ENCODE measurements at places on chromosomes 16 and 17.

GRCh38 chr16:1763521-1764511 is 7.5 kb downstream of the NME3 start:
- no peak for DNase-seq

GRCh38 chr17:74404218-74404617 is 27.7 kb upstream of the GPRC5C start:
- no peak for DNase-seq

- no peak for DNase-seq
These were observed 15.9 kb upstream of the ICAM2 start for GRCh38 chr17:64036198-64036922.

GRCh38 chr17:28720247-28720996 is 637 bp downstream of the RPL23A start:
- DNase-seq = no peak

- no peak for DNase-seq
These were observed 452.0 kb downstream of the NPIPA7 start for GRCh38 chr16:16830973-16831372.

DNA sequence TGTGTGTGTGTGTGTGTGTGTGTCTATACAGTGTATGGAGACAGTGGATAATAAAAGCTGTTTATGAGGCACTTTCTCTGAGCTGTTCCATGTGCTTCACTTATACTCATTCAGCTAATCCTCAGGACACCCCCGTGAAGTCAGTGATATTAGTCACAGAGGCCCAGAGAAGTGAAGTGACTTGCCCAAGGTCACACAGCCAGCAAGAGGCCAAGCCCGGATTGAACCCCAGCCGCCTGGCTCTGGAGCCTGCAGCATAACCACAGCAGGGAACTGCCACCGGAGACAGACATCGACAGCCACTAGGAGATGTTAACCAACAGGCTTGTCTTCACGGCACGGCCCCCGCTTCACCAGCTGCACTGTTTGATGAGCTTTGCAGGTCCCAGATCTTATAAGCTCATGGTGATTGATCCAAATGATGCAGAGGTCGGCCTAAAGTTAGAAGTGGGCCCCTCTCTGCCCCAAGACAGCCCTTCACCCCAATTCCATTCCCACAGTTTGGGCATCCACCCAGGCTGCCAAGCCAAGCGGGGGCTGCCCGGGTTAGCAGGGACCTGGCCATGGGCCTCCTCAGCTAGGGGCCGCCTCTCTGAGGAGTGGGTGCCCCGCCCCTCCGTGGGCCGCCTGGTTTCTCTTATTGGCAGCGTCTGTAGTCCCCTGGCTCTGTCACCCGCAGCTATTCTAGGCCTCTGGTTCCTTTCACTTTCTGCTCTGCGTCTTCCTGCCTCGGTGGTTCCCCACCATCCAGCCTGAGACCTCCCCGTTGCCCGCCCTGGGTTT is 30.9 kb downstream of the SOCS1 start:
- DNase-seq = no peak

DNA sequence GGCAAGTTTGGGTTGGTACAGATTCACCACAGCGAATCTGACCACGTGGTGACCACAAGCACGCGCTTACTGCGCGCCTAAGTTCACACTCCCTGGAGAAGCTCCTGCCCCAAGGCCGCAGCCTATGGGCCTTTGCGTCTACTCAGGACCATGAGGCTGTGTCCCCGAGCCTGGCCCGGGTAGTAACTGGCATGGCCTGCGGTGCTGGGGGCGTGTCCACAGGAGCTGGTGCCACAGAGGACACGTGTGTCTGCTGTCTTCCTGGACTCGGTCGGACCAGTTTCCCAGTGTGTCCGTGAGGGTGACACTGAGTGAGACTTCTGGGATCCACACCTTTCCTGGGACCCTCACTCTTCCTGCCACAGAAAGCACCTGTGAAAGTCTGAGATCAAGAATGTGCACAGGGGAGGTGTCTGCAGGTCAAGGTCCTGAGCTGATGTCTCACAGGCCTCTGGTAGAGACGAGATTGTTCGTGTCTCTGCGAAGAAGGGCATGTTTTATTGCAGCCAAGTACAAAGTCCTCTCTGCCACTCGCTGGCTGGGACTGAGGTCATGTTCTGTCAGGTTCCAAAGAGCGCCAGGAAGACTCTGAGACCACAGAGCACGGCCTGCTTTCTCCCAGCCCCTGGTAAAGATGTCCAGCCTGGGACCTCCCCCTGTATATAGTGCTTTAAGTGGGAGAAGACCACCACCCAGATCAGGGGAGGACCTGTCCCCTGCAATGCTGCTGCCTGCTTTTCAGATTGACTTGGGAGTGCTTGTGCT is 25.2 kb upstream of the CAPN15 start:
- no peak for DNase-seq

DNA sequence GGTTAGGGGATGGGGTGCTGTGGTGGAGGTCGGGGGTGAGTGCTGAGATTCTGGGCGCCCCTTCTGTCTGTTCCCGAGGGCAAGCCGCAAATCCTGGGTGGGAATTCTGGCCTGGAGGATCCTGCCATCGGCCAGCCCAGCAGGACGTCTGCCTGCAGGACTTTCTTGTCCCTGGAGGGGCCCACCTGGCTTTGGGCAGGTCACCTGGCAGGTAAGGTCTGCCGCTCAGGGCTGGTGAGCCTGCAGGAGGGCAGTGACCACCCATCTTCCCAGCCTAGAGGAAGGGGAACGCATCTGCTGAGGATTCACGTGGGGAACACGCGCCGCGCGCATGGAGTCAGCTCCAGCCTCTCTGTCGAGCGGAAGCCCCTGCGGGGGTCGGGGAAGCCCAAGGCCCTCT is 5.4 kb downstream of the RNF222 start:
- no peak for DNase-seq

- DNase-seq = no peak
These were observed 494.1 kb upstream of the ERCC4 start for GRCh38 chr16:13425836-13426235.

GRCh38 chr17:45380046-45380765 is 52.5 kb downstream of the ARHGAP27 start:
- no peak for DNase-seq

DNA sequence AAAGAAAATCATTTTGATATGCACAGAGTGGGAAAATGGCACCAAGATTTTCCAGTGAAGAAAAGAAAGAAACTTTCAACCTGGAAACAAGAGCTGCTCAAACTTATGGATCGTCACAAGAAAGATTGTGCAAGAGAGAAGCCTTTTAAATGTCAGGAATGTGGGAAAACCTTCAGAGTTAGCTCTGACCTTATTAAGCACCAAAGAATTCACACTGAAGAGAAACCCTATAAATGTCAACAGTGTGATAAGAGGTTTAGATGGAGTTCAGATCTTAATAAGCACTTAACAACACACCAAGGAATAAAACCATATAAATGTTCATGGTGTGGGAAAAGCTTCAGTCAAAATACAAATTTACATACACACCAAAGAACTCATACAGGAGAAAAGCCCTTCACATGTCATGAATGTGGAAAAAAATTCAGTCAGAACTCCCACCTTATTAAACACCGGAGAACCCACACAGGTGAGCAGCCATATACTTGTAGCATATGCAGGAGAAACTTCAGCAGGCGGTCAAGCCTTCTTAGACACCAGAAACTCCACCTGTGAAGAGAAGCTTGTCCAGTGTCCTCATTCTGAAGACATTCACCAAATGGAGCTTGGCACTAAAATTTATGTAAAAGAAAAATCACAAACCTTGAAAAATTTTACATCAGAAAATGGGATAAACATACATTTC is 12.2 kb downstream of the ZNF75A start:
- no peak for DNase-seq

GRCh38 chr16:88681709-88682451 is 4.4 kb downstream of the SNAI3 start:
- no peak for DNase-seq

GRCh38 chr17:33517746-33518145 is 224.7 kb upstream of the ASIC2 start:
- no peak for DNase-seq

DNA sequence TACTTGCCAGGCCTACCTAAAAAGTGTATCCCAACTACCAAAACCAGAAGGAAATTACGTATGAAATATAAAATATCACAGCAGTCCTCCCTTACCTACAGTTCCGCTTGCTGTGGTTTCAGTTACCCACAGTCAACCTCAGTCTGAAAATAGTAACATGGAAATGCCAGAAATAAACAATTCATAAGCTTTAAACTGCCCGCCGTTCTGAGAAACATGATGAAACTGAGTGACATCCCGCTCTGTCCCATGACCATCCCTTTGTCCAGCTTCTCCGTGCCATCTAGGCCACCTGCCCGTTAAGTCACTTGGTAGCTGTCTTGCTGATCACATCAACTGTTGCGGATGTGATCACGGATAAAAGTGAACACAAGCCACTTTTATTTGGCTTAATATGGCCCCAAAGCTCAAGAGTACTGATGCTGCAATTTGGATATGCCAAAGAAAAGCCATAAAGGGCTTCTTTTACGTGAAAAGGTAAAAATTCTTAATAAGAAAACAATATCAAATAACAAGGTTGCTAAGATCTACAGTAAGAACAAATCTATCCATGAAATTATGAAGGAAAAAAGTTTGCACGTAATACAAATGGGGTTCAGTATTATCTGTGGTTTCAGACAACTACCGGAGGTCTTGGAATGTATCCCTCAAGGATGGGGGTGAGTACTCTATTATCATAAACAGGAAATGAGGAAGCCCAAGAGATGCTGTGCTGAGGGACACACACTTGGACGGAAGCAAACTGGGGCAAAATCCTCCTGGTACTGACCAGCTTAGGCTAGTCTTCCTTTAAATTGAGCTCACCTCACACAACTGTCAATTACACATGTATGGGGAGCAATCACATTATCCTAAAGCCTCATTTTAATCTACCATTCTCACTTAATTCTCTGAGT is 8.2 kb downstream of the USP22 start:
- DNase-seq = no peak

GRCh38 chr17:12584727-12585126 is 81.0 kb upstream of the MYOCD start:
- DNase-seq = no peak

- no peak for DNase-seq
These were observed 767 bp downstream of the RPS6KB1 start for GRCh38 chr17:59893676-59894100.

DNA sequence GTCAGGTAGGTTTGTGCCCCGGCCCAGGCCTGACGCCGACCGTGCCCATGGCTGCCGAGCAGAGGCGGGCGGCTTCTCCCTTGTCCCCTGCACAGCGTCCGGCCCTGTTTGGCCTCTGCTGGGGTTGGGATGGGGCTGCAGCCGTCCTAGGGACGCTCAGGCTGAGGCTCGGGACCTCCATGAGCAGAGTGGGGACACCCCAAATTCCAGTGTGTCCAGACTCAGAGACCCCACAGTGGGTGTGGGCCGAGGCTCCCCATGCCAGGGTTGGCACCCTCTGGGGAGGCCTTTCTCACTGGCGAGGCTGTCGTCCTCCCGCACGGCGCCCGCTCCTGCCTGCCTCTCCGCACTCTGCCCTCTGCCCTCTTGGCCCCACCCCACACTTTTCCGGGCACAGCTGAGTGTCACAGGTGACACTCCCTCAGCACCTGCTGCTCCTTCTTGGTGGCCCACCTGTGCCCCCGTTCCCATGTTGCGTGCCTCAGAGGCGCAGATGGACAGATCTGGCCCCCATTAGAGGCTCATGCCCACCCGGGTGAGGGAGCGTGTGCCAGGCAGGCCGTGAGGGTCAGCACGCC is 16.1 kb downstream of the TRAF7 start:
- no peak for DNase-seq

- no peak for DNase-seq
These were observed 2.4 kb upstream of the TAOK2 start for GRCh38 chr16:29971304-29971703.

DNA sequence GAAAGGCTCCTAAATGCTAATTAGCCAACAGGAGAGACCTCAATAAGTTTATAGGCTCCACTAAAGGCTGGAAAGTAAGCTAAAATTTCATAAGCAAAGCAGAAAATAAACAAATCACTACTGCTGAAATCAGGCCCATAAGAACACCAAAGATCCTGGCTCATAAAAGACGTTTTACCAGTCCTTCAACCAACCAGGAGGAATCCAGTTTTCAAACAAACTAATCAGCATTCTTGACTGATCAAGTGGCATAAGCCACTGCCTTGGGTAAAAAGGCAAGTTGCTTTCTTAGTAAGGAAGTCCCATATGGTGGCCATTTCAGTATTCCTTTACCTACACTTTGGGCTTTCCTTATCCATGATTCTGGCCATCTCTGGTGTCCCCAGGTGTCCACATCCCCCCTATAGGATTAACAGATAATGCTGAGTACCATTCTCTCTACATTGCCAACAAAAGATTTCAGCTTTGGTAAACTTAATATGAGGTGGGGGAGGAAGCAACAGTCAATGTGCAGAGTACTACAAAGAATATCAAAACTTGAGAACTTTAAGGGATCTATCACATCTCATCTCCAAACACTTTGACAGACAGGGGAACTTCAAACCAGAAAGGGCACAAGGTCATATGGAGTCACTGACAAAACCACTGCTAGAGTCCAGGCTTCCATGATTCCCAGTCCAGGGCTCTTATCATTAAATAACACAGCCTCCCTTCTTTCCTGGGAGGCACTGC is 1.3 kb downstream of the TOM1L2 start:
- DNase-seq = no peak

GRCh38 chr16:76816475-76816874 is 374.5 kb upstream of the MON1B start:
- DNase-seq = no peak

GRCh38 chr17:48592057-48592514 is 1.5 kb downstream of the HOXB5 start:
- no peak for DNase-seq

DNA sequence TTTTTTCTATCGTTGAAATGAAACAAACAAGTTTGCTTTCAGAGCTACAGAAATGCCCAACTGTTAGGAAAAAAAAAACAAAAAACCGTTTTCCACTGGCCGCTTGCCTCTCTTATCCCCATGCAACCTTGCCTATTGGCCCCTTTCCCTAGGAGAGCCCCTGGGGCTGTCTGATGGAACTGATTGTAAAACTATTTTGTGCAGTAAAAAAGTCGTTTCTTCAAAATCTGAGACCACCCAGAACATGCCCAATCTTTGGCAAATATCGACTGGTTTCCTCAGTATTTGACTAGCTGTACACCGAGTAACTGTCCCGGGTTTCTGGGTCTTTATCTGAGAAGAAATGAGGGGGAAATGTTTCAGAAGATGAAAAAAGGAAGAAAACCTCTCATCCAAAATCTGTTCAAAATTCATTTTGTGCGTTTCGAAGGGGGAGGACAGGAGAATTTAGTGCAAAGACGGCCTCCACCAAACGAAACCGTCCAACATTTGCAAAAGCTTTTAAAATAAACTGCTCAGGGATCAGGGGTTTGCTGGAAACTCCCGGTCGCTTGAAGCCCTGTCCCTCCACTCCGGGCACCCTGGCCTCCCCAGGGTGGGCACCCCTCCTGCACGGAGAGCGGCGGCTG is 1.1 kb upstream of the GNAO1 start:
- DNase-seq = no peak

- DNase-seq = no peak
These were observed 195.8 kb downstream of the KCNJ2 start for GRCh38 chr17:70365091-70365583.

DNA sequence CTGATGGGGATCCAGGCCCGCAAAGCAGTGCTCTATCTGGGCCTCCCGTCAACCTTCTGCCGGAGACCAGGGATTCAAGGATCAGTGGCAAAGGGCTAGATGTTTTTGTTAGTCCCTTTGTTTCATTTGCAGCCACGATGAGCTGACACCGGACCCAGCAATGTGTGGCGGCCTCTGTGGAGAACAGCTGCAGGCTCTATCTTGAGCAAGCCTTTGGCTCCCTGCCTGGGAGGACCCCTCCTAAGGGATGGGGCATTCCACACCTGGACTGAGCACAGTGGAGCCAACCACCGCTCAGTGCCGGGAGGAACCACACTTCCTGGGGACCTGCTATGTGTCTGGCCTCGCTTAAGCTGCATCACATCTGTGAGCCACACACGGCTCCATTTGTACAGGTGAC is 215.8 kb downstream of the RBFOX3 start:
- DNase-seq = no peak

All from vagina (tissue), 2 donors.